ENCODE measurements at places on chromosomes 4 and X. TPM values are rescaled to one million over a fixed set of nuclear protein-coding genes. Genes with fewer than 3 reads are reported as not detected.

Gene AKAP14
- not detected for total RNA-seq

Gene NDNF
- not detected for total RNA-seq

Gene SSX1
- total RNA-seq: not detected

Gene TMEM154
- total RNA-seq: 15.2 TPM

Gene RBBP7
- 112 TPM for total RNA-seq

Measured in mammary epithelial cell (primary cell).